DMS79 treated with DMSO at 0.1 percent for 48 hours (cell line): ENCODE measurements at places on chromosomes 4 and X.
A peak's percentile ranks its signal among the peaks of the same experiment; 100 is the strongest.

GRCh38 chr4:78410676-78411075, 140.9 kb upstream of the ANXA3 start:
- DNase-seq, result no peak

DNA sequence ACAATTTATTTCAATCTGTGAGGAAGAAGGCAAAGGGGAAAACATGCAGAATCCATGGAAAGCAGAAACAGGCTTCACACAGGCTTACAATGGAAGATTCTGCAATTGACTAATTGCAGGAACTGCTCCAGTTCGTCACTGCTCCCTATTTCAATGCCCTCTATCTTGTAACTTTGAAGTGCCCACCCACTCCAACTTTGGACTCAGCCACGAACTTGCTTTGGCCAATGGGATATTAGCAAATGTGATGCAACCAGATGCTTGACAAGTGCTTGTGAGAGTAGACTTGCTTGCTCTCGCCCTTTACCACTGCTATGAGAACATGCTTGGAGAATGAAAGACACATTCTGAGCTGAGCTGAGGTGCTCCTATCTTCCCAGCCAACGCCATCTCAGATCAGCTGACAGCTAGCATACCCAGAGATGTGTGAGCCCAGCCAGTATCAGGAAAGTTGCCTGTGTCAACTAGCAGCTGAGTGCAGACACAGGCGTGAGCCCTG, 105.7 kb upstream of the PTCHD1 start:
- DNase-seq, result no peak

- DNase-seq, result peak; percentile 42
Observed at GRCh38 chrX:110944311-110944750, 148.7 kb upstream of the CHRDL1 start.

DNA sequence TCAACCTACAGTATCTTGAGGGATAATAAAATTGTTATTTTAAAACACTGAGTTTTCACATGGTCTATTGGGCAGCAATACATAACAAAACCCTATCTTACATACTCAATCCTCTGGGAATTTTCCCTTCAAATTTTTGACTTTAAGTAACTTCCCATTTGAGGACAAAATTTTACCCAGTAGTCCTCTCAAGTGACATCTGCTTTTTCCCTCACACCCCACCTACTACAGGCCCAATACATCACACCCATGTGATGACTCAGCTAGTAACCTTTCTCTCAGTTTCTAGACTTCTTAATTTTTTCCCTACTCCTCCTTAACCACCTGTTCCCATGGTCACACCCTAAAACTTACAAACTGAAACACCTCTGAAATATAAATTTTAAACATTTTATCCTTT, 12.2 kb upstream of the RAP1GDS1 start:
- no peak for DNase-seq

DNA sequence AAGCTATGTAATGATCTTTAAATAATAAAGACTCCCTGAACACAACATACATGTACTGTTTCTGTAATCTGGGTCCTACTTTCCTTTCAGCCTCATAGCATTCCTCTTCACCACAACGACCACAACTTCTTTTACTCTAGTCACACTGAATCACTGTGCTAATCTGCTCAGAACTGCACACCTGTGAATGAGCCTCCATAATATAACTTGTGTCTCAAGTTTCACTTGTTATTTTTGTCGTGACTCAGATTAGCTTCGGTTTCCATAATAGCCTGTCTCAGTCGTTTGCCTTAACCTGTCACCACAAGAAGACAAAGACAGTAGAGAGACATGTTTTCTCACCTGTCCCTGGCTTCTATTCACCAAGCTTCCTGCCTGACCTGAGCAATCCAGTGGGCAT, 61.8 kb downstream of the MAGED1 start:
- DNase-seq, result no peak

- no peak for DNase-seq
Observed at GRCh38 chr4:141347684-141348083, 127.0 kb downstream of the ZNF330 start.

- DNase-seq, result peak; percentile 46
Observed at GRCh38 chrX:70132877-70133302, 357 bp upstream of the IGBP1 start.

GRCh38 chr4:151781026-151781425, 20.2 kb upstream of the GATB start:
- DNase-seq, result no peak

- DNase-seq, result no peak
Observed at GRCh38 chr4:2836391-2836859, 7.2 kb upstream of the ADD1 start.

- DNase-seq, result no peak
Observed at GRCh38 chr4:24001486-24002329, 111.9 kb upstream of the PPARGC1A start.

- no peak for DNase-seq
Observed at GRCh38 chr4:104531390-104531789, 36.7 kb upstream of the CXXC4 start.

DNA sequence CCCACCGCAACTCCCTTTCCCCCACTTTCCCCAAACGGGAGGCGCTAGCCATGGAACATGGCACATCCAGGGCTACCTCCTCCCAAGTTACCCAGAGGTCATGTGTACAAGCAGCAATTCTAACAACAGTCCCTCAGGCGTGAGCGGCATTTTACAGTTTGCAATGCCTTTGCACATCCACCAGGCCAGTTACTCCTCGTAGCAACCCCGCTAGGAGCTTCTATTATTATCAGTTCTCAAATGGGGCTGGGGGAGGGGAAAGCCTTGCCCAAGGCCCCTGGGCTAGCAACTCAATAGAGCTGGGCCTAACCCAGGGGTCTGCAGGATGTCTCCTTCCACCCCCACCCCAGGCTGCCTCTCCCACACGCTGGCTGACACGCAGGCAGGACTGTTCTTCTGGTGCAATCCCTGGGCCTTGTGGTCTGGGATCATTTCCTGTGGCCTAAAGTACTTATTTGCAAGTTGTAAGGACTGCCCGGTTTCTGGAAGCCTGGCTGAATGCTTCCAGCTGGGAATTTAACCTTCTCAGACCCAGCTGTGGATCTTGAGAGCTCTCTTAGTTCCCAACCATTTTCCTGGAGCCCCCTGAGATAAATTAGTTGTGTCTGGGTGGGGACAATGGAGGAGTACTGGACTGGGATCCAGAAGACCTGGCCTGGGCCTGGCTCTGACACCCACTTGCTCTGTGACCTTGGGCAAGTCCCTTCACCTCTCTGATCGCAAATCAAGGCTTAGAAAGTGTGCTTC, 27.7 kb downstream of the PJA1 start:
- DNase-seq, result no peak

- DNase-seq, result no peak
Observed at GRCh38 chrX:13094374-13094773, 50.0 kb upstream of the FAM9C start.

- DNase-seq, result no peak
Observed at GRCh38 chrX:103861200-103861599, 29.1 kb upstream of the RAB9B start.

- no peak for DNase-seq
Observed at GRCh38 chr4:124199755-124200154, 512.8 kb downstream of the ANKRD50 start.

GRCh38 chrX:106917830-106918500, 2.2 kb upstream of the CLDN2 start:
- peak; percentile 60 for DNase-seq

- no peak for DNase-seq
Observed at GRCh38 chr4:39841894-39842293, 135.8 kb downstream of the PDS5A start.

DNA sequence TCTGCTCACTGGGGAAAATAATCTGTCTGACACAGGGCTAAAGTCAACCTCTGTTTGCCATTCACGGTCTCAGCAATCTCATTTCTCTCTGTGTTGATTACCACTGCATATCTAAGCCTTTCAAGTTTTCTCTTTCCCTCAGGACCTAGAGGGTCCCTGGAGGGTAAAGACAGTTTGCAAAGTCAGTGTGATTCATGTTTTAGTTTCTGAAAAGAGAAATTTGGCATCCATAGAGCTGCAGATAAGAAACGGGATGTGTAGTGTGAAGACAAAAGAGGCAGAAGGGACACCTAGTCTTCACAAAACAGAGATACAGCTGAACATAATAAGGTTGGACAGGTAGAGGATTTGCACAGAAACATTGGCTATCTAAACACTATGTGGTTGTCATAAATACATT, 34.5 kb upstream of the KDR start:
- DNase-seq, result no peak
